ENCODE measurements at places on chromosomes 7 and 10.

DNA sequence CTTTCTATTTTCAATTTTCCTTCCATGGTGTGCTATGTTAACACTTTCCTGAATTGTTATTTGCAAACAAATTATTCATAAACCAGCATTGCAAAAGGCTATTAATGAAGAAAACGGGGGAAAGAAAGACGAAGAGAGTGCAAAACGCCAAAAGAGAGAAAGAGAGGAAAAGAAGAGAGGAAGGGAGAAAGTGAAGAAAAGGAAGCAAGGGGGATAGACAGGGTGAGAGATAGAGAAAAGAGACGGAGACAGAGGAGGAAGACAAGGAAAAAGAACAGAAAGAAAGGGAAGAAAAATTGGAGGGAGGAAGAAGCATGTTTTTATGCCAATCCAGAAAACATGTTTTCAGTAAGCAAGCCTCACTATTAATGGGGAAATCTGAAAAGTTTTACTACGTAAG lies 310.6 kb downstream of the TFEC start:
- DNase-seq: no peak

GRCh38 chr10:71878327-71879034 lies 27.4 kb upstream of the PSAP start:
- DNase-seq: no peak

DNA sequence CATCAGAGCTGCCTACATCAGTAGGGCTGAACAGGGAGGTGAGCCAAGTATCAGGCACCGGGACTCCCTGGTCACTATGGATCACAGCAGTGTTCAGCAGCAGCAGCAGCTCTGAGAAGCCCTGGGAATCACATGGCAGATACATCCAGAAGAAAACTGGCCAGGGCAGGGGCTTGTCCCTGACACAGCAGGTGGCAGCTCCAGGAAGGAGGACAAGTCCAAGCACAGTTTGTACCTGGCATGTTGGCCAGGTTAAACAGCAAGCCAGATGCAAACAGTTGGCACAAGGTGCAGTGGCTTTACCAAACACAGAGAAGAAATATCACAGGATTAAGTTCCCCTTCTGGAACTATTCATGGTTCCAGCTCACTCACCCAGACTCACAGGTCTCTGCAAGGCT lies 139.4 kb downstream of the KCNMA1 start:
- DNase-seq: no peak

DNA sequence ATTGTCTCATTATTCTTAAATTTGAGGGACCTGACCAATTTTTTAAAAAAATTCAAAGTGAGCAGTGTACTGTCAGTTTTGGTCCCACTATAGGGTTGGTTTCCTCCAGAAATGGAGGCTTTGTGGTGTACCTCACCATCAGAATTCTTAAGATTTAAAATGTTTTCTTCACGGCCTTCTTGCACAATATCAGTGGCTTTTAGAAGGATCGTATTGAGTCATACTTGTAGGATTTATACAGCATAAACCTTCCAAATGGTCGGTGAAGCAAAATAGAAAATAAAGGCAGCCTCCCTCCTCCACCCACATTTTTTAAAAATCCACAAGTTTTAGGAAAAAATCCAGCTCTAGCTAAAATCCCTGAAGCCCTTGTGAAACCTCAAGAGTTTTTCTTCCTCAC lies 126.4 kb downstream of the RNLS start:
- DNase-seq: peak; percentile 29

DNA sequence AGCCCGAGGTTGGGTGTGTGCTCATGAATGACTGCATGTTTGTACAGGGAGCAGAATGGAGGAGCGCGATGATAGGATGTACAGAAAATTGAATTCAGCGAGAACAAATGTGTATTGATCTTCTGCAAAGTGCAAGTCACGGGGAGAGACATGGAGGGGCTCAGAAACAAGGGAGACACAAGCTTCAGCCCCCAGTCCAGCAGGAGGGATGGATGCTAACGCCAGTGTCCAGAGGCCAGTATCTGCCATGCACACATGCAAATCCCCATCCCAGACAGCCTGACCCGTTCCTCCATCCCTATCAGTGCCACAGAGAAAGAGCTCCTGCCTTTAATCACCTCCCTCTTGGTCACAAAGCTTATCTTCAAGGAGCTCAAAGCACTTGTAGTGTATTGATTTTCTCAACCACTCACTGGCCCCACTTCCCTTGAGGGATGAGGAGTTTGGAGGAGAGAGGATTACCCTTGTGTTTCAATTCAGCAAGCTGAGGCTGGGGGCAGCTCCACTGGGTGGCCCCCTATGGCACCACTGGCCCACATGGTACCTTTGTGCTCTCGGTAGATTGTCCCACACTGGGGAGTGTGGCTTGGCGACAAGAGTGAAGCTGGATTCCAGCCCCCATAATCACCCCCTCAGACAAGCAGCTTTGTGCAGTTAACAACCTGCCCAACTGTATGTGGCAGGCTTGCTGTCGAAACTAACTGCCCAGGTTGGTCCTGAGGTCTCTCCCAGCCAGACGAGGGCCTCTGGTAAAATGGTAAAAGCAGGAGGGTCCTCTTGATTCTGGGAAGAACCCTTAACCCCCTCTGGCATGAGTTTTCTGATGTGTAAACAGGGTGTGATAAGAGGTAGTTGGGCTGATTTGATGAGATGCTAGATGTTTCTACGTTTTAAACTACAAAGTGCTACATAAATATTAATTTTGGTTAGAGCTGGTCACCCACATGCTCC lies 151.6 kb upstream of the UNC5B start:
- DNase-seq: no peak

DNA sequence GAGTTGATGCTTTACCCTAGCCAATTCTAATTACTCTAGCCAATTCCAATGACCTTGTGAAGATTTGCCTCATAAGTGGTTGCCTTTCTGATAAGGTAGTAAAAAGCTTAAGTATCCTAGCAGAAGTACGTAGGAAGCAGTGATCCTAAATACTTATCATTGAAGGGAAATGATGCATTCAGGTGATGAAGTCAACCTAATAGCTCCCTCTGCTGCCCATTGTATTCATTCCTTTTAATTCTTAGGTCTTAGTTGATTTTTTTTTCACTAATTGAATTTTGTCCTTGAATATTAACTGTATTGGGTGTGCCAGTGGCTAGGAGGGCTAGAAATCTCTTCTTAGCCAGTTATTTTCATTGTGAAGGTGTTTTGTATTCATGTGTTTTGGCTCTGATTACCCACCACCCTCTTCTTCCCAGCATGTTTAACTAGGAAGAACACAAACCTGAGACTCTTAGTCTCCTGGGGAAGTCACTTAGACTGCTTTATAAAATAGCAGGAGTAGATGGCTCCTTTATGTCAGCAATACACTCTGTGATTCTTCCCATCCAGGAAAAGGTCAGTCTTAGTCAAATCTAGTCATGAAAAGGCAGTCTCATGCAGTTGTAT lies 46.3 kb downstream of the PLEKHA8 start:
- DNase-seq: no peak
